ENCODE measurements at places on chromosomes 2 and 18.

DNA sequence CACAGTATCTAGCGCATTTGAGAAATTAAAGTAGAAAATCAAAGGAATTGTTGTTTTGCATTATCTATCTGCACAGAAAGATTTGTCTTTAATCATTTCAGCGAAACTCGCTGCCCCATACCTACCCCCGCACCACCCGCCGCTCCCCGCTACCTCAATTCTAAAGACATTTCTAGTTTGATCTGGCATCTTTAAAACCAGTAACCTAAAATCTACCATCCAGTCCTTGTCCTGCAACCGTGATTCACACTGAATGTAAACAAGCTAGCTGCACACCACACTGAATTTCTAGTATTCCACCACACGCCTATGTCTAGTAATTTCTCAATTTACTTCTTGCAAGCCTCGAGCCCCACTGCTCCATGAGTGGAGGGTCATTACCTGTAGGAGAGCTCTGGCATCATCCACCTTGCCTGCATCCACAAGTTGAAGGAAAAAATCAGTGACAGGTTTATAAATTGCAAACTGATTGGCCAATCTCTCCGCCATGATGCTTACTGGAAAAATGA lies 60.1 kb downstream of the ABCG8 start:
- peaks cover 40% of the 10 kb centered on the region for H3K36me3 ChIP-seq
- H3K27ac ChIP-seq, result no peak overlapping the region
- H3K4me1 ChIP-seq, result no peaks in the 10 kb centered on the region
- no peak overlapping the region for H3K4me3 ChIP-seq

DNA sequence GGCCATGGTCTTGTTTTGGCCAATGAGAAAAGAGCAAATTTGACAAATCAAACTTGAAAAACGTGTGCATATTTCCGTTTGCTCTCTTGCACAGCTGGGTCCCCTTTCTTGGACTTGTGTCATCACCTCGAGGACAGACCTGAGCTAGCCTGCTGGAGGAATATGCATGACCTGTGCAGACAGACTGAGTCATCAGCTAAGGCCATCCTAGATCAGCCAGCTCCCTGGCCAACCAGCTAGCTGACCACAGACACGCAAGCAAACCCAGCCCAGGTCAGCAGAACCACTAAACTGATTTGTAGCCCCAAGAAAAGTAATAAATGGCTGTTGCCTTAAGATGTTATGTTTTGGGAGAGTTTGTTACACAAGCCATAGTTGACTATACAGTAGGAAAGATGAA lies 61.3 kb upstream of the PAX3 start:
- H3K27me3 ChIP-seq, result no peaks in the 10 kb centered on the region
- H3K4me1 ChIP-seq, result no peaks in the 10 kb centered on the region
- DNase-seq, result no peak
- no peak overlapping the region for H3K4me3 ChIP-seq
- no peaks in the 10 kb centered on the region for H3K36me3 ChIP-seq

GRCh38 chr18:60485201-60485600 lies 112.6 kb upstream of the MC4R start:
- H3K27ac ChIP-seq, result no peak overlapping the region
- H3K36me3 ChIP-seq, result no peaks in the 10 kb centered on the region
- peak; percentile 48 for DNase-seq
- peaks cover 12% of the 10 kb centered on the region for H3K4me1 ChIP-seq

- H3K27ac ChIP-seq, result no peak overlapping the region
- no peaks in the 10 kb centered on the region for H3K36me3 ChIP-seq
These were observed 3.5 kb downstream of the CTDP1 start for GRCh38 chr18:79682894-79683625.

DNA sequence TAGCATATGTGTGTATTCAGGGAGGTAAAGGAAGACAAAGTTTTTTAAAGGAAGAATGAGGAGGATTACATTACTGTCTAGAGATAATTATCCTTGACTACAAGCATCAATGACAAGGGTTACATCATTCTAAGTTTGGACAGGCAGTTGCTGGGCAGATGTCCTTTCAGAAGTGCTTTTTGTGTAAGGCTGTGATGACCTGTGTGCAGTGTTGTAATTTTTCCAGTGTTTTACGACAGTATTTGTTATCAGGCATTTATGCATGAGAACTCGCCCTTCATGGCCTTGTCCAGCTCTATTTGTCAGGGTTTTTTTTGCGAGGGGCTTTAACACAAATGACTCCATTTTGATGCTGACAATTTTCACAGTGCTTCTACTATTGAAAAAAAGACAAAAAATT lies 658.3 kb upstream of the NXPH2 start:
- H3K36me3 ChIP-seq, result no peaks in the 10 kb centered on the region
- no peaks in the 10 kb centered on the region for H3K4me1 ChIP-seq
- DNase-seq, result no peak
- H3K4me3 ChIP-seq, result no peak overlapping the region
- H3K27me3 ChIP-seq, result no peaks in the 10 kb centered on the region

DNA sequence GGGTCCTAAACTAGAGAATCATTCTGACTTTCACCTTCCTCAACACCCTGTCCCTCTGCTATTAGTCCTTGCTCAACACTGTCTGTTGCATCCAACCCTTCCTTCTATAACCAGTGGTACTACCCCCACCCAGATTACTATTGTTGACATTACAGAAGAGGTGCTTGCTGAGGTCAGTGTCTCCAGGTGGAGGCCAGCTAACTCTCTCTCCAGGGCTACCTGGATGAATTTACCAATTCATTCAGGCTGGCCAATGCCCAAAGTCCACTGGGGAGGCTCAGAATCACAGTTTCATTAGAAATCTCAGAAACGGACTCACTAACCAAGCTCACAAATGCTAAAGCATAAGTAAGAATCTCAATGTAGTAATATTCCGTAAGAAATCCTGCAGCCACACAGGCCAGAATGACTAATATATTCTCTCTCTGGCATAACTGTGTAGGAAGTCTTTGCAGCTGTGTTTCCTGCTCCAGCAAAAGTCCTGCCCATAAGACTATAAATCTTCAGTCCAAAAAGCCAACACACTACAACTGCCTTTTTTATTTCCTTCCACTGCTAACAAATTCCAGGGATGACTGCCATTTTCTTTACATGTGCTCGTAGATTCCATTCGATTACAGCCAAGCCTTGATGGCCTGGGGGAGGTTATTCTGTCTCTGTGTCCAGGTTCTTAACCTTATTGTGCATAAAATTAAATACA lies 10.0 kb upstream of the TTR start:
- no peaks in the 10 kb centered on the region for H3K4me1 ChIP-seq
- peak; percentile 61 for DNase-seq
- no peaks in the 10 kb centered on the region for H3K36me3 ChIP-seq
- no peak overlapping the region for H3K4me3 ChIP-seq
